ENCODE measurements at places on chromosomes 16 and 17.

- no peak for DNase-seq
Measured at GRCh38 chr17:8611137-8611536, 19.4 kb downstream of the MYH10 start.

DNA sequence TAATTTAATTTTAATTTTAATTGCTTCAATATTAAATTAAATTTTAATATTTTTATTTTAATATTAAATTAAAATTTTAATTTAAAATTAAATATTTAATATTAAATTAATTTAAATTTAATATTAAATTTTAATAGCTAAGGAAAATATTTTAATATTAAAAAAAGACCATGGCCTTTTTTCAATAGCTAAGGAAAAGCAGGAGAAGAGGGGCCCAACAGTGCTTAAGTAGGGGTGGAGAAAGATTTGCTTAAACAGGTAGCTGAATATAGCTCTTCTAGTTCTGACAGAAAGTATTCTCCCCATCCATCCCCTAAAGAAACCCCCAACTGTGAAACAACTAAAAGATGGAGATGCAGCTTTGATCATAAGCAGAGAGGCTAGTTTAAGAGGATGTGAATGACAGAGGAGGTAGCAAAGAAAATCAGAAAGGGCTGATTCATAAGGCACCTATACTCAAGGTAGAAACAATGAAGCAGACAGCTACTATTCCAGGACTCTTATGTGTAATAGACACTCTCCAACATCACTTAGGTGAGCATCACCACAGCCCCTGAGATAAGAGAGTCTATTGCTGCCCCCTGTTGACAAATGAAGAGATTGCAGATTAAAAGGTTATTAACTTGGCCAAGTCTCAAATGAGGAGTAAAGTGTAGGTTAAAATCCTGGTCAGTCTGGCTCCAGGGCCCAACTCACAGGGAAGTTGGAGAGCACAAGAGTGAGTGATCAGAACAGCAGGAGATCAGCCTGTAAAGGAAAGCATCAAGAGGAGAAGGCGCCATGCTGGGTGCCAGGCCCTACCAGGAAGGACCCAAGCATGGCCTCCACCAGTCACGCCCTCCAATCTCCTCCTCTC lies 7.8 kb upstream of the RNASEK start:
- no peak for DNase-seq

DNA sequence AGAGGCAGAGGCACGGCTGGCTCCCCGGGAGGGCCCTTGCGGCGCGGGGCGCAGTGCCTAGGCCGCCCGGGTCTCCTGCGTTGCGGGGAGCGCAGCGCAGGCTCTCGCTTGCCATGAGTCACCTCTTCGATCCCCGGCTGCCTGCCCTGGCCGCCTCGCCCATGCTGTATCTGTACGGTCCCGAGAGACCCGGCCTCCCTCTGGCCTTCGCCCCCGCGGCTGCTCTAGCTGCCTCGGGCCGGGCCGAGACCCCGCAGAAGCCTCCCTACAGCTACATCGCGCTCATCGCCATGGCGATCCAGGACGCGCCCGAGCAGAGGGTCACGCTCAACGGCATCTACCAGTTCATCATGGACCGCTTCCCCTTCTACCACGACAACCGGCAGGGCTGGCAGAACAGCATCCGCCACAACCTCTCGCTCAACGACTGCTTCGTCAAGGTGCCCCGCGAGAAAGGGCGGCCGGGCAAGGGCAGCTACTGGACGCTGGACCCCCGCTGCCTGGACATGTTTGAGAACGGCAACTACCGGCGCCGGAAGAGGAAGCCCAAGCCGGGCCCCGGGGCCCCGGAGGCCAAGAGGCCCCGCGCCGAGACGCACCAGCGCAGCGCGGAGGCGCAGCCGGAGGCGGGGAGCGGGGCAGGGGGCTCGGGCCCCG lies 390 bp downstream of the FOXL1 start:
- peak; percentile 78 for DNase-seq

- peak; percentile 68 for DNase-seq
Measured at GRCh38 chr16:79598348-79599181, 2.0 kb downstream of the MAF start.

GRCh38 chr17:40418428-40418706 lies 671 bp upstream of the TOP2A start:
- DNase-seq: no peak

DNA sequence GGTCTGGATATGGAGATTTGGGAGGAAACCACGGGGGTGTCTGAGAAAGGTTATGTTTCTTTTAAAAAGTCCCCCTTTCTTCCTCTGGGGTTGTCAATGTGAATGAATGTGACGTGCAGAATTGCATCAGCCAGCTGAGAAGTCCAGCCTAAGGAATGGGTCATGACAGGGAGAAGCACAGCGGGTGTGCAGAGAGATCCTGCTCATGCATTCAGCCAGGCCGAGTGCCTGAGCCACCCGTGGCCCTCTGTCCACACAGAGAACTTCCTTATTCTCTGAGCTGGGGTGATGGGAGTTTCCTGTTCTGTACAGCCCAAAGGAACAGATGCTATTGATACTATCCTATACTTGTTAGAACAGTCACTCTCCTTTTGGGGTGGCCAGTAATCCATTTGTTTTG lies 117.9 kb downstream of the CPPED1 start:
- no peak for DNase-seq

DNA sequence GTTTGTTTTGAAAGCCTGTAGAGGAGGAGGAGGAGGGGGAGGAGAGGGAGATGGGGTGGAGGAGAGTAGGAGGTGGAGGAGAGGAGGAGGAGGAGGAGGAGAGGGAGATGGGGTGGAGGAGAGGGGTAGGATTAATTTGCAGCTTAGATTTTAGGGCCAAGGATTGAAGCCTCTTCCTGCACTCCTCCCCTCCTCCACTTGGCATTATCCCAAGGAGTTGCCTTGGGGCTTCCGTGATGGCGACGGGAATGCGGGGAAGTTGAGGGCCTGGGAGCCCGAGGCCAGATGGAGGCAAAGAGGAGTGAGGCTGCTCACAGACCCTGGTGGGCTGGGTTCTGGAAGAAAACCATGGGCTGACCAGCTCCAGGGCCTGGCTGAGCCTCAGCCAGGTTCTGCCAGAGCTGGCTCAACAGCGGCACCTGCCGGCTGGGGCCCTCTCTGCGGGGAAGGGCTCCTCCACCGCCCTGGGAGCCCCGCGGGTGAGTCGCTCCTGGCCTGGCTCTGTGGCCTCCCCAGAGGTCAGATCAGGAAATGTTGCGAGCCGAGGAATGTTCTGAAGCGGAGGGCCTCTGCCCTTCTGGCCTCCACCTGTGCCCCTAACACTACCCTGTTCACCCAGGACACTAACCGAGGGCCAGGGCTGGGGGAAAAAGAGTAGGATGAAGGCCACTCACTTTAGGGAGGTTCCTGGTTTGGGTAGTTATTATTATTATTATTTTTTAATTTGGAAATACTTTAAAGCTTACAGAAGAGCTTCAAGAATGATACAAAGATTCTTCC lies 23.9 kb upstream of the FMNL1 start:
- peak; percentile 86 for DNase-seq

DNA sequence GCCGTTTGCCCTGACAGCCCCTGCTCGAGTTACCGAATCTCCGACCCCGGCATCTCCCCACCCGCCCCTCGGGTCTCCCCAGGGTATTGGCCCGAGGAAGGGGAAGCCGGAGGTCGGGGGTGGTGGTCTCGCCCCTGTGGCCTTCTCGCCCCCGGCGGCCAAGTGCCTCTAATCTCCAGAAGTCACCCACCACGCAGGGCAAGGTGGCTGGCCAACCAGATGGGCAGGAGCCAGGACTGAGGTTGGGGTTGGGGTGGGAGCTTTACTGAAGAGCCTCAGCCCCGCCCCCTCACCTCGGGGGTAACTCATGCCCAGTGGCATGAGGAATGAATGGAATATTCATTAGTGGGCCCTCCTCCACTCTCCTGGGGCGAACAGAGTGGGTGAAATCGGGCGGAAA lies 637 bp downstream of the DHRS11 start:
- no peak for DNase-seq

DNA sequence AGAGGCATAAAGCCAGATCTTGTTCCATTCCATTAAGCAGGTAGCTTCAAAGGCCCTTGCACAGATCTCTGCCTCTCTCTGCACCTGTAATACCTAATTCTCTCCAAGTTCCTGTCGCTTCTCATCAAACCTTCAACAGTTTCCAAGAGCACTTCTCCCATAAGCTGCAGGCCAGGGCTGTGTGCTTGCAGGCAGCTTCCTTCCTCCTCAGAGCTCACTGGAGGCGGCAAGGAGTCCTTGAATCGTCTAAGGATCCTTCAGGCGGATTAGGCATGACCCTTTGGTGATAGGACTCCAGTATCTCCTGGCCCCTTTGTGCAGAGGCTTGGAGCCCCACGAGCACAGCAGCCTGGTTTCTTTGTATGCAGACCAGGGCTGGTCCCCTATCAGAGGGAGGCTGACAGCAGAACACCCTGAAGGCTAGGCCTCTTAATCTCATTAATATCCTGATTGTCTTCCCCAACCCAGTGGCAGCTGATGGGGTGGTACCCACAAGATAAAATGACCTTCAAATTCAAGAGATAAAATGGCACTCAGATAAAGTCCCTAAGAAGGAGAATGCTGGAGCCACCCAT lies 19.8 kb downstream of the HNF1B start:
- no peak for DNase-seq

DNA sequence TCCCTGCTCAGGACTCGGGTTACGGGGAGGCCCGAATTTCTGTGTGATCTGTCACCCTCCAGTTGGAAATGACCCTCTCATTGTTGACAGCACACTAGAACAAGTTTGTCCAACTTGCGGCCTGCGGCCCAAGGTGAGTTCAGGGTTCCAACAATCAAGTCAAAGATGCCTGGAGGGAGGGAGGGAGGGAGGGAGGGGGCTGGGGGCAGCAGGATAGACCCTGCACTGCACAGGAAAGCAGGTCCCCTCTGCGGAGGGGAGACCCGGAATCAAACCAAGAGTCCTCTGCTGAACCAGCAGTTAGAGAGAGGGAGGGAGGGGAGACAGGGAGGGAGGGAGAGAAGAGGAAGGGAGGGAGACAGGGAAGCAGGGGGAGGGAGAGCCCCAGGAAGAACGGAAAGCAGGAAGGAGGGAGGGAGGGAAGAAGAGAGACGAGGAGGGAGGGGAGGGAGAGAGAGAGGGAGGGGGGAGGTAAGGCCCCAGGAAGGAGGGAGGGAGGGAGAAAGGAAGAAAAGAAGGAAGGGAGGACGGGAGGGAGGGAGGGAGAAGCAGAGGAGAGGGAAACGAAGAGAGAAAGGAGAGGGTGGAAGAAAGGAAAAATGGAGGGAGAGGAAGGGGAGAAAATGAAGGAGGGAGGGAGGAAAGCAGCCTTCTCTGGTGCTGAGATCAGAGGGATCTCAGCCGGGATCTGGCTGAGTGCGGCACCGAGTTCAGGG lies 96.7 kb upstream of the CDH5 start:
- no peak for DNase-seq

DNA sequence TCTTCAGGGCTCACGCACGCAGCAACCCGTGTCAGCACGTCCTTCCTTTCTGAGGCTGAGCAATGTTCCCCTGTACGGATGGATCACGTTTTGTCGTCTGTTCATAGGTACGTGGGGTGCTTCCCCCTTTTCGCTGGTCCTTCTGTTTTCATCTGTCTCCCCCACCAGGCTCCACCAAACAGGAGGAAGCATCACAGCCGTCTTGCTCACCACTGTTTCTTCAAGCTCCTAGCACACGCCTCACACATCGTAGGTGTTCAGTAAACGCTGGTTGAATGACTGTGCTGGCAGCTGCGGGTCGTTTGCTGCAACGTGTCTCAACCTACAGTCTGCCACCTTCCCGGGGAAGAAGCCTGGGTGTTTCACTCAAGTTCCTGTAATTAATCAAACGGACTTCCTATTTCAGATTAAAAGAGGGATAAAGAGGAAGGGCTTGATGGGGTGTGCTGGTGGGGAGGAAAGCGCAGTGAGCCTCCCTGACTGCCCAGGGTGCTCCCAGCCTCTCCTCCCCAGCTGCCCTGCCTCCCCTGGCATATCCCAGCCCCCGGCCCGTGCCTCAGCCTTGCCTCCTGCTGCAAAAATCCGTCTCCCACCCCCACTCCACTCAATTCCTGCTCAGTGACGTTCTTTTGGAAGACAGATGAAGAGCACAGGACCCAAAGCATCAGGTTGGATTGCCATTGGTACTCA lies 76.7 kb upstream of the DOC2B start:
- no peak for DNase-seq

- no peak for DNase-seq
Measured at GRCh38 chr17:57578608-57579225, 166.4 kb downstream of the CCDC182 start.
